ENCODE measurements at places on chromosomes 13 and 19.

DNA sequence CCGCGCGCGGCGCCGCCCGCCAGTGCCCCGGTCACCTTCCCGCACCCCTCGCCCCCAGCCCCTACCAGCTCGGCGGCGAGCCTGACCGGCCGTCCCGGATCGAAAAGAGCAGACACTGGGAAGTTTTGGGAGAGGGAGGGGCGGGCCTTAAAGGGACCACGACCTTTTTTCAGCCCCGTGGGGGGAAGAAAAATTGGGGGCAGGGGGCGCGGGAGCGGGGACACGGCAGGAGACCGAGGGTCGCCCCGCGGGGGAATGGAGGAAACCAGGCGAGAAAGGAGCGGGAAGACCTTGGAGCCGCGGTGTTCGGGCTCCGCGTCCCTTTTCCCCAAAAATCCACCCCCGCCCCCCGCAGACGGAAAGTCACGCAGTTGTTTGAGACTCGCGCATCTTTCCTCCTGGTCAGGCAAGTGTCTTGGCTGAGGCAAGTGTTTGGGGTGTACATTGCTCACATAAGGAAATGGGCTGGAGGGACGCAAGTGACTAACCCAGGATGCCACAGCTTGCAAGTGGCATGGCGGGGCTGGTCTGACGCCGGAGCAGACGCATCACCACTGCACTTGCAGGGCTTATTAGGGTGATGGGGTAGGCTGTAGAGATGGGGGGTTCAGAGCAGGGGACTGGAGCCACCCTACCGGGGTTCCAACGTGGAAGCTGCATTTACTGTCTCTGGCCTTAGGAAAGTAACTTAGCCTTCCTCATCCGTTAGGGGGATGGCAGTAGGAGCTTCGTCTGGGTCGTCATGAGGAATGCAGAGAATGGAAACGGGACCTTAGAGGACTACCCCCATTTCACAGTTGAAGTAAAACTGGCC, 2.7 kb upstream of the HNRNPL start:
- peak; percentile 70 for DNase-seq

- DNase-seq, result no peak
These were observed 465.0 kb downstream of the ITGBL1 start for GRCh38 chr13:101917475-101917810.

- peak; percentile 47 for DNase-seq
These were observed 158.4 kb downstream of the RNF17 start for GRCh38 chr13:24922387-24922744.

DNA sequence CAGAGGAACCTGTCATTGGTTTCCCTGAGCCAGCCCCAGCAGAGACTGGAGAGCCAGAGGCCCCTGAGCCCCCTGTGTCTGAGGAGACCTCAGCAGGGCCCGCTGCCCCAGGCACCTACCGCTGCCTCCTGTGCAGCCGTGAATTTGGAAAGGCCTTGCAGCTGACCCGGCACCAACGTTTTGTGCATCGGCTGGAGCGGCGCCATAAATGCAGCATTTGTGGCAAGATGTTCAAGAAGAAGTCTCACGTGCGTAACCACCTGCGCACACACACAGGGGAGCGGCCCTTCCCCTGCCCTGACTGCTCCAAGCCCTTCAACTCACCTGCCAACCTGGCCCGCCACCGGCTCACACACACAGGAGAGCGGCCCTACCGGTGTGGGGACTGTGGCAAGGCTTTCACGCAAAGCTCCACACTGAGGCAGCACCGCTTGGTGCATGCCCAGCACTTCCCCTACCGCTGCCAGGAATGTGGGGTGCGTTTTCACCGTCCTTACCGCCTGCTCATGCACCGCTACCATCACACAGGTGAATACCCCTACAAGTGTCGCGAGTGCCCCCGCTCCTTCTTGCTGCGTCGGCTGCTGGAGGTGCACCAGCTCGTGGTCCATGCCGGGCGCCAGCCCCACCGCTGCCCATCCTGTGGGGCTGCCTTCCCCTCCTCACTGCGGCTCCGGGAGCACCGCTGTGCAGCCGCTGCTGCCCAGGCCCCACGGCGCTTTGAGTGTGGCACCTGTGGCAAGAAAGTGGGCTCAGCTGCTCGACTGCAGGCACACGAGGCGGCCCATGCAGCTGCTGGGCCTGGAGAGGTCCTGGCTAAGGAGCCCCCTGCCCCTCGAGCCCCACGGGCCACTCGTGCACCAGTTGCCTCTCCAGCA, 4.2 kb downstream of the ZNF574 start:
- no peak for DNase-seq

DNA sequence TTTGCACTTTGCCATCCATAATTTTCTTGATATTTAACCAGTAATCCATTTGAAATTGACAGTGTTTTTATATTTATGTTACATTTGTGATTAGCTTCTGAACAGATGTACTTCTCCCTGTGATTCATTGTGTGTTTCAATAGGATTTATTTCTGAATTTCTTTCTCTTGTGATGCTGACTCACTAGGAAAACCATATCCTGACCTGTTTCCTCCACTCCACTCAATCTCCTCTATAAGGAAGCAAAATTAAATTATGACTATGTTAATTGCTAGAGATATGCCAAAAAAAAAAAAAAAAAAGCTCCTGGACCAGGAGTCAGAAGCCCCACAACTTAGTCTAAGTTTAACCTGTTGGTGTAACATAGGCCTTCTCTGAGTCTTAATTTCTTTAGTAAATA, 614.6 kb upstream of the SPRY2 start:
- DNase-seq, result no peak

DNA sequence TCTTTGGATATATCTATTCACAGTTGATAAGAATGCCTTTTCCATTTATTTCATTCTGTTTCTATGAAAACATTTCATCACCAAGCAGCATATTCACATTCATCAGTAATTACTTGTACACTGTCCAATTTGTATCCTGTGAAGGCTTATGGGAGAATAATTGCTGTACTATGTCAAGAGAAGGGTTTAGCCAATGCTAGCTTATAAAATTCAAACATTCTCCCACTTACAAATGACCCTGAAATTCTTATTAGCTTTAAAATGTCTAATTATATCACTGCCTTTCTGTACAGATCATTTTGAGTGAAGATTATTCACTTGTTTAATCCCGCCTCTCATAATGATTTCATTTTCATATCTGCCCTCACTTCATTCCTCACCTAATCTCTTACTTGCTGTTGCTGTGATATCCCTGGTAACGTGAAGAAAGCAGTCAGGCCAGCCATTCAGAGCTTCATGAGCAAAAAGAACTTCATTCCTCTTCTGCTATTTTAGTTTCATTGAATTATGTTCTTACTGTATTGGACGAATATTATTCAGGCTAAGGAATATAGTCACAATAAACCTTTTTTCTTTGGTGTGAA, 778.7 kb downstream of the OLFM4 start:
- DNase-seq, result no peak

GRCh38 chr13:112619730-112620631, 32.0 kb upstream of the TUBGCP3 start:
- peak; percentile 21 for DNase-seq

DNA sequence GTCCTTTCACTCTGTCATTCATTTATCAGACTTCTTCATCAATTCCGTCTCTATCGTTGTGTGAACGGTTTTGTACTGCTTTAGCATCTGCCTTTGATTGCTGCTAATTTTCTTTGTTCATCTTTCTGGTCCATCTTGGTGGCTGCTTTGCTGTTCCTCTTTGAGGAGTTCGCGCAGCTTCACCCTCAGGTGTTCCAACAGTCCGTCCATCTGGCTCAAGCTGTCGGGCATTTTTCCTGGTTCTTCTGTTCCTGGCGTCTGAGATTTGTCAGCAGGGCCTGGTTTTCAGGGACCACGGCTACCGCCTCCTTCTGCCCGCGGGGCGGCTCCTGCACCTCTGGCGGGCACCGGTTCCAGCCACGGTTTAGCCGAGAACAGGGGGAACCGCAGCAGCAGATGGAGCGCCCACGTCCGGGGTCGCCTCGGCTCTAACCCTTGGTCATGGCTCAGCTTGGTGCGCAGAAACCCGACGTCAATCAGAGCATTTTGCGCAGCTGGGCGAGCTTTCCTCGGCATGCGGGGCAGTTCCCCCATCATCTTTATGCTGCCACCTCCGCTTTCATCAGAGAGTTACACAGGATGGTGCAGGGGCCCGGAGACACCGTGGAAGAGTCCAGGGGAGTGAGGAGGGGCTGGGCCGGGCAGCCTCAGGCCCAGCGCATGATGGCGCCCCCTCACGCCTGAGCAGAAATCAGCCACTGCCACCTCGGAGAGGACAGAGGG, 89.5 kb downstream of the ZNF100 start:
- peak; percentile 54 for DNase-seq

DNA sequence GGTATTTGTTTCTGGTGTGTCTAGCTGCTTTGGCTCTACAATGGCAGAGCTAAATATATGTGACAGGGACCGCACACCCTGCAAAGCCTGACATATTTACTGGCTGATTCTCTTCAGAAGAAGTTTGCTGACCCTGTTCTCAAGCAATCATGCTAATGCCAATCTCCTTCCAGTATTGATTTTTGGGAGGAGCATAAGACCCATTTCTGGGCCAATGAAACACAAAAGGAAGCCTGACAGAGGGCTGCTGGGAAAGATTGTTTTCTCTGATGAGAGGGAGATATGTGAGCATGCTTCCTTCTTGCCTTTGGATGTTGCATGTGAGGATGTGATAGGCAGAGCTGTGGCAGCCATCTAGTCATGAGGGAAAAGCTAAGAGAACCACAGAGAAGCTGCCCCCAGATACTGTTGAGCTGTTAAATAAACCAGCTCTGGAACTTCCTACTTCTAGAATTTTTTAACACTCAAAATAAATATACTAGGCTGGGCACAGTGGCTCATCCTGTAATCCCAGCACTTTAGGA, 31.4 kb upstream of the TPTE2 start:
- DNase-seq, result no peak

GRCh38 chr13:28145049-28145448, 6.7 kb downstream of the PAN3 start:
- DNase-seq, result no peak

- peak; percentile 64 for DNase-seq
These were observed 6.2 kb upstream of the WBP4 start for GRCh38 chr13:41054919-41055619.

- peak; percentile 6 for DNase-seq
These were observed 184.8 kb downstream of the TEX29 start for GRCh38 chr13:111505175-111505777.

- DNase-seq, result no peak
These were observed 14.6 kb downstream of the HIF3A start for GRCh38 chr19:46311444-46311843.

Data from hematopoietic multipotent progenitor cell treated with erythropoietin and hydrocortisone succinate and interleukin-3 and kit ligand, for 6 days (in vitro differentiated cells).